ENCODE measurements at places on chromosomes 2 and 18.

DNA sequence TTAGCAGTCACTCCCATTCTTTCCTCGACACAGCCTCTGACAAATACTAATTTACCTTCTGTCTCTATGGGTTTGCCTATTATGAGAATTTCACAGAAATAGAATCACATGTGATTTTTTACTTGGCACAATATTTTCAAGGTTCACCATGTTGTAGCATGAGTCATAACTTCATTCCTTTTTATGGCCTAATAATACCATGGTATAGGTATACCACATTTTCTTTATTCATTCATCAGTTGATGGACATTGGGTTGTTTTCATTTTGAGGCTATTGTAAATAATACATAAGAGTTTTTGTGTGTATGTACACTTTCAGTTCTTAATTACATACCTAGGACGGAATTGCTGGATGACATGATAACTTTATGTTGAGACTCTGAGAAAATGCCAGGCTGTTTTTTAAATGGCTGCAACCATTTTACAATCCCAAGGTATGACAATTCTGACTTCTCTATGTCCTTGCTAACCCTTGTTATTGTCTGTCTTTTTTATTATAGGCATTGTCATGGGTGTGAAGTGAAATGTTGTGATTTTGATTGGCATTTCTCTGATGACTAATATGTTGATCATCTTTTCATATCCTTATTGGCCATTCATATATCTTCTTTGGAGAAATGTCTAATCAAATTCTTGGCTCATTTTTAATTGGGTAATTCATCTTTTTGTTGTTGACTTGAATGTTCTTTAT, 87.9 kb downstream of the IRS1 start:
- H3K27ac ChIP-seq, result no peak overlapping the region
- no peaks in the 10 kb centered on the region for H3K4me1 ChIP-seq
- H3K27me3 ChIP-seq, result peaks cover 3% of the 10 kb centered on the region

DNA sequence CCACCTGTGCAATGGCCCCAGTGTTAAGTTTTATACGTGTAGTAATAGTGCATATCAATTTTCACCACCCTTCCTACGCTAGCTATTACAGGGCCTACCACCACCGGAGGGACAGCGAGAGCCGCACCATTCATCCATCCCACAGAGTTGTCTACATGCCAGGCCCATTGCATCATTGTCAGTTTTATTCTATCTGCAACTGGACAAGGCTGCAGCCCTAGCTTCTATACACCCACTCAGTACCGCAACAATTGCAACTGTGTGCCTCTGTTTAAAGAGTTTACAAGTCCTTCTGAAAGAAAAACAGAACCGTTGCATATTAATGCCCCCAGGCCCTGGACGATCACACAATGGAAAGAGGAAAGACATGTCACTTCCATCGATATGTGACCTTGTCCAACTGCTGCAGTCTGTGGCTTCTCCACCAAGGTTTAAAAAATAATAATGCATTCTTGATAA, 58.6 kb downstream of the ZEB2 start:
- no peak for DNase-seq
- no peak overlapping the region for H3K4me3 ChIP-seq
- no peaks in the 10 kb centered on the region for H3K27me3 ChIP-seq
- peak overlapping the region; percentile 91 for H3K27ac ChIP-seq
- no peaks in the 10 kb centered on the region for H3K36me3 ChIP-seq
- no peaks in the 10 kb centered on the region for H3K4me1 ChIP-seq

GRCh38 chr2:73862987-73863386, 29.8 kb upstream of the ACTG2 start:
- DNase-seq, result no peak
- H3K4me1 ChIP-seq, result no peaks in the 10 kb centered on the region
- no peaks in the 10 kb centered on the region for H3K27me3 ChIP-seq
- no peak overlapping the region for H3K4me3 ChIP-seq
- H3K27ac ChIP-seq, result no peak overlapping the region
- H3K36me3 ChIP-seq, result peaks cover 72% of the 10 kb centered on the region

DNA sequence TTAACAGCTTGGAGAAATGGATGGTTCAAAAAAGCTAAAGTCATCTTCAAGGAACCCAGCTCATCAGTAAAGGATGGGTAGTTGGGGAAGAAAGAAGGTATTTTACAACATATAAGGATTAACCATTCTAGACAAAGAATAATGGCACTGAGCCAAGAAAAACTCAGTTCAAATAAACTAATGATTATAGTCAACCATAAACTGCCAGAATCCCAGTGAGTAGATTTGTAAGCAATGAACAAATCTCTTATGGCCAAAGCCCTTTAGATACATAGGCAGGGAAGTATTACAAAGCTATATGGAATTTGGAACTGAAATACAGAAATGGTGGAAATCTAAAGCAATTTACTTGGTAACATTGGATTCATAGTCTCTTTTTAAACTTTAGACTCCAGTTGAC, 92.4 kb upstream of the ZFP36L2 start:
- no peaks in the 10 kb centered on the region for H3K36me3 ChIP-seq
- no peak overlapping the region for H3K27ac ChIP-seq
- H3K27me3 ChIP-seq, result no peaks in the 10 kb centered on the region
- no peak overlapping the region for H3K4me3 ChIP-seq
- H3K4me1 ChIP-seq, result peaks cover 2% of the 10 kb centered on the region
- no peak for DNase-seq

DNA sequence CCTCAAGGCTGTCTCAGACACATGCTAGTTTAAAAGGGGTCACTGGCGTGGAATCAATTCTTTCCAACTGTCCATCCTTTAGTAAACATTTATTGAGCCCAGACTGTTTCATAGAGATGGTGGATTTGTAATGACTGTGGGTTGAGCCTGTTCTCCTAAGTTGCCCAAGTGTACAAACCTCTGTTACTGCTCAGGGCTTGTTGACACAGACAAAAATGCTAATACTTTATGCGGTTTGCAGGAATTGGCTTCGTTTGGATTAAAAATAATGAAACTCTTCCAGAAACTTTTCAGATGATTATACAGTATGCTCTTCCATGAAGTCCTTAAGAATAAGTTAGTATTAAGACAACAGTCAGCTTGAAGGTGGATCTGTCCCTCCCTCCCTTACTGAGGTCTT, 83.6 kb upstream of the MGAT5 start:
- no peak for DNase-seq
- H3K4me3 ChIP-seq, result no peak overlapping the region
- H3K36me3 ChIP-seq, result no peaks in the 10 kb centered on the region
- no peaks in the 10 kb centered on the region for H3K27me3 ChIP-seq
- no peak overlapping the region for H3K27ac ChIP-seq

GRCh38 chr2:216770717-216771116, 75.4 kb upstream of the IGFBP5 start:
- H3K36me3 ChIP-seq, result no peaks in the 10 kb centered on the region
- no peak overlapping the region for H3K27ac ChIP-seq
- no peak for DNase-seq
- no peaks in the 10 kb centered on the region for H3K4me1 ChIP-seq
- H3K27me3 ChIP-seq, result no peaks in the 10 kb centered on the region

DNA sequence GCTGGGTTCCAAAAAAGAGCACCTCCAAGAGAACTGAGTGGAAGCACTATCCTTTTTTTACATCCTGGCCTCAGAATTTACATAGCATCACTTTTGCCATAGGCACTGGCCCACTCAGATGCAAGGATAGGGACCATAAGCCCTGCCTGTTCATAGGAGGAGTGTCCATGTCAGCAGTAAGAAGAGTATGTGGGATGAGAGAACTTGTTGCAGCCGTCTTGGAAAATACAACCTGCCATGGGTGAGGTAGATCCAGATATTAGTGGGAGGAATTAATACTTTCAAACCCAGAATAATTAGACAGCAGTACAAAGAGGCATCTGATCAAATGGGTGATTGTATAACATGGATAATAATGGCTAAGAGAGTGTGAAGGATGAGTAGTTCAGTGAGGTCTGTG, 110.7 kb upstream of the CELF4 start:
- H3K4me1 ChIP-seq, result no peaks in the 10 kb centered on the region
- H3K27ac ChIP-seq, result no peak overlapping the region
- no peak for DNase-seq
- no peaks in the 10 kb centered on the region for H3K36me3 ChIP-seq
- H3K4me3 ChIP-seq, result no peak overlapping the region

- DNase-seq, result no peak
- H3K27me3 ChIP-seq, result no peaks in the 10 kb centered on the region
- H3K36me3 ChIP-seq, result no peaks in the 10 kb centered on the region
- no peaks in the 10 kb centered on the region for H3K4me1 ChIP-seq
- no peak overlapping the region for H3K4me3 ChIP-seq
These were observed 44.7 kb downstream of the DHRS9 start for GRCh38 chr2:169114056-169114455.

DNA sequence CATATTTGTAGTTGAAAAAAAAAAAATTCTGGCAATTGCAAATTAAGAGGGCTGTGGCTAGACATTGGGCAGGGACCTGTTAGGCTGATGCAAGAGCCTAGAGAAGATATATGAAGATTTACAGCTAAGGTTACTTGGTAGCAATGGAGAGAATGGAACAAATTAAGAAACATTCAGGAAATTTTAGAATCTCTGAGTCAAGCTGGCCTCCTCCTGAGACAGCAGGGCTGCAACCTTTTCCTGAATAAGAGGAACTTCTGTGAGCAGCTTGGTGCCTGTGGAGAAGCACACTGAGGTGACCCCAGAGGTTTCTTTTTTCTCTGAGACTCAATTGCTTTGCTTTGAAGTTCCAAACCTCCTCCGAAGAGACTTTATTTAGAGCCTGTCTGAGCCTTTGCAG, 118.6 kb upstream of the LRATD1 start:
- no peak overlapping the region for H3K27ac ChIP-seq
- no peaks in the 10 kb centered on the region for H3K27me3 ChIP-seq
- no peaks in the 10 kb centered on the region for H3K4me1 ChIP-seq
- H3K36me3 ChIP-seq, result no peaks in the 10 kb centered on the region
- H3K4me3 ChIP-seq, result no peak overlapping the region

GRCh38 chr18:51561821-51562220, 364.3 kb upstream of the MEX3C start:
- H3K36me3 ChIP-seq, result no peaks in the 10 kb centered on the region
- no peak for DNase-seq
- no peaks in the 10 kb centered on the region for H3K4me1 ChIP-seq
- H3K4me3 ChIP-seq, result no peak overlapping the region
- H3K27ac ChIP-seq, result no peak overlapping the region

- H3K27me3 ChIP-seq, result no peaks in the 10 kb centered on the region
- H3K4me3 ChIP-seq, result no peak overlapping the region
- no peak for DNase-seq
These were observed 33.3 kb downstream of the POLR1A start for GRCh38 chr2:86072271-86072858.

DNA sequence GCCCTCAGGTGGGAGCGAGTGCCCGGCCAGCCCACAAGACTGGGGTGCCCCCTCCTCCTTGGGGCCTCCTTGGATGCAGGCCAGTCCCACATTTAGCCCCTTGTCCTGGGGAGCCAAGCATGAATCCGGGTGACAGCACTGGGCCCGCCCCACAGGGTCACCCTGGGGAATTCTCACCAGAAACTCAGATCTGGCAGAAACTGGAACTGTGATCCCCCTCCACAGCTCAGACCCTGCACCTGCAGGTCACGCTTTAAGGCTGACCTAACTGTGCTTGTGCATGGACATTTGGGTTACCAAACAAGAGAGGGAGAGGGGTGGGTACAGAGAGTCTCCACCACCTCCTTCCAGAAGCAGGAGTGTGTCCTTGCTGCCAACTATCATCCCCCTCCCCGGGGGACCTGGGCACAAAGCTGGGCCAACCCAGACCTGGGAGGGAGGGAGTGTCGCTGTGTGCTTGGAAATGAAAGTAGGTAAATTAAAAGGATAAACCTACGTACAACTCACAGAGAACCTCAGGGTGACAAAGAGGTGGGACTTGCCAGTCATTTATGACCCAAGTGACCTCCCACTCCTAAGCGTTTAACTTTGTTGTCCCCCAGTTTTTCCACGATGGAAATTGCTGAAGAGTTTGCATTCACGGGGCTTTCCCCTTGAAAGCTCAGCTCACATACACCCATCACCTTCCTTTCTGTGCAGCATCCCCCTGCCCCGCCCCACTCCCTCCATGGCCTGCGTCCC, 9.1 kb downstream of the ITM2C start:
- H3K36me3 ChIP-seq, result peaks cover 10% of the 10 kb centered on the region
- H3K27me3 ChIP-seq, result peaks cover 19% of the 10 kb centered on the region
- no peak overlapping the region for H3K4me3 ChIP-seq
- no peak overlapping the region for H3K27ac ChIP-seq
- no peak for DNase-seq
- H3K4me1 ChIP-seq, result peaks cover 67% of the 10 kb centered on the region

- DNase-seq, result no peak
- no peaks in the 10 kb centered on the region for H3K36me3 ChIP-seq
- H3K27me3 ChIP-seq, result no peaks in the 10 kb centered on the region
- no peaks in the 10 kb centered on the region for H3K4me1 ChIP-seq
These were observed 204.7 kb upstream of the UBE2E3 start for GRCh38 chr2:180775711-180776110.

DNA sequence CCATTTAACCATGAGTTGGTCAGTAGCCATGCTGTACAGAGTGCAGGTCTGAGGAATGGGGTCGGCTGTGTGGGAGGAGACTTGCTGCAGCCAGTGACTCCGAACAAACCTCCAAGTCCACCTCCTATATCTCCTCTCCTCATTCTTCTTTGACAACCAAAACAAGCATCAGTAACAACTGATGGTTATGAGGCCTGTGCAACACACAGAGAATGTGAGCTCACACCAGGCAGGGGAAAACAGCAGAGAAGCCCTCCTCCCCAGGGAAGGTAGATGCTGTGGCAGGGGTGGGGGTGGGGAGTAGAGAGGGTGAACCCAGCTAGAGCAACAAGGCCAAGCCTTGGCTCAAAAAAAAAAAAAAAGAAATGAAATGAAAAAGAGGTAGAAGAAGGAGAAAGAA, 12.3 kb upstream of the CNGA3 start:
- H3K4me3 ChIP-seq, result no peak overlapping the region
- no peak overlapping the region for H3K27ac ChIP-seq
- H3K4me1 ChIP-seq, result no peaks in the 10 kb centered on the region
- H3K36me3 ChIP-seq, result no peaks in the 10 kb centered on the region
- peaks cover 10% of the 10 kb centered on the region for H3K27me3 ChIP-seq
- DNase-seq, result no peak

DNA sequence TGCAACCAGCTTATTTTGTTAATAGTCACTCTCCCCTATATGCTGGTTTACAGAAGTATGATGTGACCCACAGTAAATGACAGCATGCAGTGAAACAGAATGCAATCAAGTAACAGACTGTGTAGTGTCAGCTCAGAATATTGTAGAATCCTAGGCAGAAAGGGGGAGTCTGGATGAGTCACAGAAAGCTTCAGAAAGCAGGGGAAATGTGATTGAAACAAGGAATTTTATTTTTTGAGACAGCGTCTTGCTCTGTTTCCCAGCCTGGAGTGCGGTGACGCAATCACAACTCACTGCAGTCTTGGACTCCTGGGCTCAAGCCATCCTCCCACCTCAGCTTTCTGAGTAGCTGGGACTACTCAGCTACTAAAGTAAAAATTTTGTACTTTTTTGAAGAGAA, 219.9 kb upstream of the FBXO11 start:
- H3K27ac ChIP-seq, result no peak overlapping the region
- DNase-seq, result no peak
- no peaks in the 10 kb centered on the region for H3K36me3 ChIP-seq
- H3K27me3 ChIP-seq, result no peaks in the 10 kb centered on the region
- H3K4me3 ChIP-seq, result no peak overlapping the region

All from T-cell (primary cell).